Muscle of back (tissue), 13 donors: ENCODE measurements at places on chromosomes 12 and 14.

GRCh38 chr12:28217805-28218204 is 27.5 kb downstream of the CCDC91 start:
- no peak for DNase-seq

DNA sequence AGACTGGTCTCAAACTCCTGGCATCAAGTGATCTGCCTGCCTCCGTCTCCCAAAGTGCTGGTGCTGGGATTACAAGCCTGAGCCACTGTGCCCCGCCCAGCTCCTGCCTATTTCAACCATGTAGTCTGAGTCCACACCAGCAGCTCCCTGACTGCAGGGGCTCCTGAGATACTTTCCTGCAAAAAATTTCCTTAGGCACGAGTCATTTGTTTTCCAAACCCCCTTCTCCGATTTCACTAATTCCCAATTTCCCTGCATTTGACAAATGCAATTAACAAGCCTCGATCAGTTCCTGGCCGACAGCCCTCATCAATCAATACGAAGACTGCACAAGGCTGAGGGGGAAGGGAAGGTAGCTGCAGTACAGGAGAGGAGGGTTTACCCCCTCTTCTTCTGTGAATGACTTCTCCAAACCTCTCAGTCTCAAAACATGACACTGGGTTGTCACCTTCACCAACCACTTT is 10.1 kb downstream of the PSMB5 start:
- DNase-seq: no peak

DNA sequence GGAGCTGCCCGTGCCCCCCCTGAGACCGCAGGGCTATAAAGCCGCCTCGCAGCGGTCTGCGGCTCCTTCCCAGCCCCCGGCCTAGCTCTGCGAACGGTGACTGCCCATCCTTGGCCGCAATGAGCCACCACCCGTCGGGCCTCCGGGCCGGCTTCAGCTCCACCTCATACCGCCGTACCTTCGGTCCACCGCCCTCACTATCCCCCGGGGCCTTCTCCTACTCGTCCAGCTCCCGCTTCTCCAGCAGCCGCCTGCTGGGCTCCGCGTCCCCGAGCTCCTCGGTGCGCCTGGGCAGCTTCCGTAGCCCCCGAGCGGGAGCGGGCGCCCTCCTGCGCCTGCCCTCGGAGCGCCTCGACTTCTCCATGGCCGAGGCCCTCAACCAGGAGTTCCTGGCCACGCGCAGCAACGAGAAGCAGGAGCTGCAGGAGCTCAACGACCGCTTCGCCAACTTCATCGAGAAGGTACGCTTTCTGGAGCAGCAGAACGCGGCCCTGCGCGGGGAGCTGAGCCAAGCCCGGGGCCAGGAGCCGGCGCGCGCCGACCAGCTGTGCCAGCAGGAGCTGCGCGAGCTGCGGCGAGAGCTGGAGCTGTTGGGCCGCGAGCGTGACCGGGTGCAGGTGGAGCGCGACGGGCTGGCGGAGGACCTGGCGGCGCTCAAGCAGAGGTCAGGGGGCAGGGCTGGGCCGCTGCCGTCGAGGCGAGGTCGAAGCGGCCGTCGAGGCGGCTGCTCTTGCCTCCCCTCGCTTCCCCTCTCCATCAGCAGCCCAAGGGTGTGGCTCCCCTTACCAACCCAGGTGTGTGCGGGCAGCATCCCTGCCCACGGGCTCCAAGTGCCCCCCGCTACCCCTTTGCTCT is at the start of gene PRPH:
TSS of gene PRPH (plus strand) at position 66 of the 855 bp plus-strand sequence. CDS start at position 120, 54 bp downstream.
- DNase-seq: no peak

DNA sequence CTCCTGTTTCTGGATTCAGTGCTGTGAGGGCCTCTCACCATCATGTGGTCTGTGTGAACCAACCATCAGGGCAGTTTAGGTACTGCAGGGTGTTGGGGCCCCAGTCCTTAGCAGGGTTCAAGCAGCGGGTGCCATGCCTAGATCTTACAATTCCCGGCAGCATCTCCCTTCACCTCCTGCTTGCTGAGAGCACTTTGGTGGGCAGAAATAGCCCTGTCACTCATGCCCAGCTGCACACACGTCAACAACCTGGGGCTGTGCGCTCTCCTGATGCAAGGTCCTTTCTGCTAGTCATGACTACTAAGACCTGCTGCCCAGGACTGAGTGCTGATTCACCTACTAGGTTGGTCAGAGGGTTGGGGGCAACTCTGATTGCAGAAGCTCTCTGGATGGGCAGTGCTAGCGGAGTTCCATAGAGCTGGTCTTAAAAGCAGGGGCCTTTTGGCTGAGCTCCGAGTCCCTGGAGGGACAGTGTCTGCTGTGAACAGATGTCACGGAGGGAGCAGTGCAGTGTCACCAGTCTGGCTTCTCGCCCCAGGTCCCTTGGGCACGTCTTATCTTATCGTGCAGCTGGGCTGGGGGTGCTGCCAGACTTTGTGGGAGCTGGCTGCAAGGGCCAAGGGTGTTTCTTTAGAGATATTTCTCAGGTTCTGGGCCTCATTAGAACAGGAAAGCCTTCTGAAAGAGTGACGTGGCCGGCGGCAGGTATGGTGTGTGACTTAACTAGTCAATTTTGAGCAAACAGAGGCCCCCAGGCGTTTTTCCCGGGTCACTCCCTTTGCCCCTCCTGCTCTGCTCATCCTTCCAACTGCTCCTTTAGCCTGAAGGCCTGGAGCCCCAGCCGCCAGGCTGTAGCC is 71.8 kb downstream of the NINJ2 start:
- DNase-seq: peak; percentile 51

DNA sequence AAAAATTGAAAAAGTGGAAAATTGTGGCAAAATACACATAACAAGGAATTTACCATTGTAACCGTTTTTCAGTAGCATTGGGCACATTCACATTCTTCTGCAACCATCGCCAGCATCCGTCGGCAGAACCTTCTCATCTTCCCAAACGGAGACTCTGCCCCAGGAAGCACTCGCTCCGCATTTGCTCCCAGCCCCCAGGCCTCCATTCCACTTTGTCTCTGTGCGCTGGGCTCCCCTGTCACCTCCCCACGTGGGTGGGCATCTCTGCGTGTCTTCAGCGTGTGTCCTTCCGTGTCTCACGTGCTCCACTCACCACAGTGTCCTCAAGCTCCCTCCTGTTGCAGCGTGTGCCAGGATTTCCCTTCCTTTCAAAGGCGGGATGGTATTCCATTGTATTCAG is 9.9 kb downstream of the GPR132 start:
- DNase-seq: no peak

- no peak for DNase-seq
Observed at GRCh38 chr12:90292183-90292582, 583.5 kb upstream of the ATP2B1 start.

DNA sequence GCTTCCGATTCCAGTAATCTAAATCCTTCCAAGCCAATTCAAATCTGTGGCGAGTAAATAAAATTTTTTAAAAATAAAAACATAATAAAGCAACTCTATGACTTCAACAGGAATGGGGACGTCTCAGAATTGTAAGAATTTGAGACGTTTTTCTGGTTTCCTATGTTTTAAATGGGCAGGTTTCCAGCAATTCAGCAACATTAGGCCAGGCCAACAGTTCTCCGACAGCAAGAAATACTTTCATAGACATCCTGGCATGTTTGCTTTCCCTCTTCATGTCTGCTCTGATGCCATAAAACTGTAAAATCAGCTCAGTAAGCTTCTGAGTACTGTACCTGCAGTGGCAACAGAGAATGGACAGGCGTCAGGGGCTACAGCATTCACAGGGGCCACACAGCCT is 35.8 kb upstream of the DICER1 start:
- DNase-seq: peak; percentile 36

DNA sequence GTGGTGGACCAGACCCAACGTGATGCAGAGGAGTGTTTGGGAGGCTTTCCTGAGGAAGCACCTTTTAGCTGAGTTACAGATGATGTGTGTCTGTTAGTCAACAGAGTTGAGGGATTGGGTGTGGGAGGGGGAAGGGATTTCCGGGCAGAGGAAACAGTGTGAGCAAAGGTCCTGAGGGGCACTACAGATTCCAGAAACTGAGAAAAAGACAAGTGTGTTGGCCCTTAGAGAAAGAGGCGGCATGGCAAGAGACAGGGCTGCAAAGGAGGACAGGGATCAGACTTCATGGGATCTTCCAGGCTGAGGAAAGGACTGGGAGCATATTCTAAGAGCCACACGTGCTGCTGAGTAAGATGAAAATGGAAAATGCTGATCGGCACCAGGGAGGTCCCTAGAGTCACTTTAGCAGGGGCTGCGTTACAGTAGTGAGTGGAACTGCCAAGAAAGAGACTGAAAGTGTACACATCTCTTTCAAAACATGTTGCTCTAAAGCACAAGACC is 9.4 kb upstream of the RPS6KL1 start:
- peak; percentile 94 for DNase-seq

GRCh38 chr14:95335071-95335470 is 15.4 kb upstream of the CLMN start:
- DNase-seq: no peak

GRCh38 chr12:41576925-41577324 is 388.8 kb downstream of the PDZRN4 start:
- DNase-seq: no peak

DNA sequence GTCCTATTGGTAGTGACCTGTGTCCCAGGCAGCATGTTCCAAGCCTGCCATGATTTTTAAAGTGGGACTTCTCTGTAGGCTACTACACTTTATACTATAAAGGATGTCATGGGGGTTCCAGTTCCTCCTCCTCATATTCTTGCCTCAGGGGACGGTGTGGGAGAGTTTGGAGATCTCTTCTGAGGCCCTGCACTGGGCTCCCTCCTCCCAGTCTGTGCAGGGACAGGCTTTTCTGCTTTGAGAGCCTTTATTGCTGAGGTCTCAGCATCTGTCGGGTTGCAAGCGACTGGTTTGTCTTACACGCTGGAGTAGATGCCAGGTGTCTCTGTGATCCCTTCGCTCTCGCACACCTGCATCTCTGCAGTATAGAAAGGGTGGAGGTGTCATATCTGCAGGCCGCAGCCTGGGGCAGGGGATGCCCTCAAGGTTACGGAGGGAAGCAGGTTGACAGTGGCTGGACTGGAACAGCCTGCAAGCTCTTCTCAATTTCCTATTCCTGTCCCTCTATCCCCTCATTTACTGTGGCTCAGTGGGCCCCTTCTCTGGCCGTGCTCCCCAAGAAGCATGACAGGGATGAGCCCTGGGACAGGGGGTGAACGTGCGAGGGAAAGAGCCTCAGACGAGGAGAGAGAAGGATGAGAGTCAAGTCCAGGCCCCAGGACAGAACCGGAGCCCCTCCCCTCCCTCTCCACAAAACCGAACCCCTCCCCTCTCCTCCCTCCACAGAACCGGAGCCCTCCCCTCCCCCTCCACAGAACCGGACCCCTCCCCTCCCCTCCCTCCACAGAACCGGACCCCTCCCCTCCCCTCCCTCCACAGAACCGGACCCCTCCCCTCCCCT is 51.3 kb downstream of the SLC6A12 start:
- no peak for DNase-seq

DNA sequence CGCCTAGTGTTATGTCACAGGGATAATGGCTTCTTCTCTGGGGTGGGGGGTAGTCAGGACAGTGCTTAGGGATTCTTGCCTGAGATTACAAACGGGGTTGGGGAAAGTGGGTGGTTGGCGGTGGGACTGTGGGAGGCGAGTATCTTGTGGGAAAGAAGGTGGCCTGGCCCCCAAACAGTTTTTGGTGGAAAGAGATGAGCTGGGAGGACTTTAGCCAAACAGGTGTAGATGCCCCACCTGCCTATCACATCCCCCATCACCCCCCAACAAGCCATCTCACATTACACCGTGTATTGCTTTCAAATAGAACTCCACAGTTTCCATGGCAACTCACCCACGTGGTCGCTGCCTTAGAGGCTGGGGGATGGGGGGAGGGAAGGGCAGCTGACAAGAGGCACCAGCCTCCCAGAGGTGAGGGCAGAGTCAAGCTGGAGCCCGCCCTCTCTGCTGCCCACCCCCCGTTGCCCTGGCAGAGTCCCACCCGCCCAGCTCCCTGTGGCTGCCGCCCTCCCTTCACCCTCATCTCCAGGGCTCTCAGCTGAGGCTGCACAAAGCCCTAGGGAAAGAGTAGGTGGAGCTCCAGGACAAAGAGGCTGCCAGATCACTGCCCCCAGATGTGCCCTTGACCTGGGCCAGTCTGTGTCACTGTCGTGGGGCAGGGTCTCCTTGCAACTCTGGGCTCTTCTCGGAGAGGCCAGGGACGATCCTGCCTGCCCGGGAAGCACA is 98.3 kb downstream of the LRRC74A start:
- DNase-seq: no peak

DNA sequence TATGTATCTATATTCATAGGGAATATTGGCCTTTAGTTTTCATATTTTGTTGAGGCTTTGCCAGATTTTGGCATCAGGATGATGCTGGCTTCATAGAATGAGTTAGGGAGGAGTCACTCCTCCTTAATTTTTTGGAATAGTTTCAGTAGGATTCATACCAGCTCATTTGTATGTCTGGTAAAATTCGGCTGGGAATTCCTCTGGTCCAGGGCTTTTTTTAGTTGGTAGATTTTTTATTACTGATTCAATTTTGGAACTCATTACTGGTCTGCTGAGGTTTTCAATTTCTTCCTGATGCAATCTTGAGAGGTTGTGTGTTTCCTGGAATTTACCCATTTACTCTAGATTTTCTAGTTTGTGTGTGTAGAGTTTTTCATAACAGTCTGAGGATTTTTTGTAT is 175.2 kb downstream of the EPS8 start:
- no peak for DNase-seq

DNA sequence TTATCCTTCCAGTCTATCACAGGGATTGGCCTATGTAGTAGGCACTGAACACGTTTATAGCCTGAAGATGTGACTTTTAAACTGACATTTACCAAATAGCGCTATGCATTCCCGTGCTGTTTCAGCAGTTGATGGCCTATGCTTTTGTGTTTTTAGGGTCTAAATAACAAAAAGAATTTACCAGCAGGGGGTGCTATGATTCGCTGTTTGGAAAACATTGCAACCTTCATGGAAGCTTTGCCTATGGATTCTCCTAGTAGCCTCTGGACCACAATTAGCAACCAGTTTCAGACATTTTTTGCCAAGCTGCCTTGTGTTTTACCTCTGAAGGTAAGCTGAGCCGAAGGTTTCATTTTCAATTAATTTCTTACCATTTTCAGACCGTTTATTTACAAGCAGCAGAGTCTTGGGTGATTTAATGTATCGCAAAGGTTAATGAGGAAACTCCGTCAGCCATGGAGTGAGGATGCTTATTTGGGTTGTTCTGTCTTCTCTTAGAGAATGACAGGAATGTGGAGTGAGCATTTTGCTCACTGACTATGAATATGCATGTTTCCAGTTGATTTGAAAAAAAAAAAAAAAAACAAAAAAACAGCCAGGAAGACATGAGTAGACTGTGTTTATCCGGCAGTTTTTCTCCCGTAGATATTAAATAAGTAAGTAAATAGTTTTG is 133.1 kb downstream of the PRIMA1 start:
- peak; percentile 75 for DNase-seq

DNA sequence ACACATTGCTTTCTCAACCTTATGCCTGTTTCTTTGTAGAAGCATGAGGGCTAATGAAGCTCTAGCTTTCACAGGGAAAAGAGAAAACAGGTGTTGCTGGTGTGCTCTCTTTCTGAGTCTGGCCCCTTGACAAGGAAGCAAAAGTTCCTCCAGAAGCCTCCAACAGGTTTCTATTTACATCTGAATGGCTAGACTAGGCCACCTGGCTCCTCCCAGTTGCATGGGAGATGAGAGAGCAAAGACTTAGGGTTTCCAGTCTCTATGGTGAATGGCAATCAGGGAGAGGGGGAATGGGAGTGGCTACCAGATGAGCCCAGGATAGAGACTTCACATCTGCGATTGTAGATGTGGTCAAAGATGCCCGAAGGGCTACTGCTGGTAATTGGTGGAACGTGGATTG is 138.1 kb upstream of the PLXNC1 start:
- no peak for DNase-seq
